Tibial nerve (tissue), 4 donors: ENCODE measurements at places on chromosomes 7 and 10. TPM values are rescaled to one million over a fixed set of nuclear protein-coding genes. Genes with fewer than 3 reads are reported as not detected.

DNA sequence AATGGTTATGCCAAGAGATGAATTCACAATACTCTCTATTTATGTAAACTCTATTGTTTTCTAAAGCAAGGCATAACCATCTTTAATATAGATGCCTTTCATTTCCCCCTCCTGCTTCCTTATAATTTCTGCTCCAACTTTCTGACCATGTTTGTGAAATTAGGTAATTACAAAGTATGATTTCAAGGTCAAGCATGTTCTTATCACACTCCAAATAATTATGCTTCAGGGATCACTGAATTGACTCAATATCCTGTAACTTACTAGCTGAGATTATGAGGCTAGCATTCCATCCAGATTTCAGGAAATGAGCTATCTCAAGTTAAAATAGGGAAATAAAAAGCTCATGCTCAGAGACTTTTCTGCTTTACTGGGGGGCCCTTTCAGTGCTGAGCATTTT lies 655.9 kb upstream of the IGFBP3 start:
- no peak for DNase-seq

- DNase-seq = no peak
These were observed 209.4 kb upstream of the FOXK1 start for GRCh38 chr7:4472728-4473127.

DNA sequence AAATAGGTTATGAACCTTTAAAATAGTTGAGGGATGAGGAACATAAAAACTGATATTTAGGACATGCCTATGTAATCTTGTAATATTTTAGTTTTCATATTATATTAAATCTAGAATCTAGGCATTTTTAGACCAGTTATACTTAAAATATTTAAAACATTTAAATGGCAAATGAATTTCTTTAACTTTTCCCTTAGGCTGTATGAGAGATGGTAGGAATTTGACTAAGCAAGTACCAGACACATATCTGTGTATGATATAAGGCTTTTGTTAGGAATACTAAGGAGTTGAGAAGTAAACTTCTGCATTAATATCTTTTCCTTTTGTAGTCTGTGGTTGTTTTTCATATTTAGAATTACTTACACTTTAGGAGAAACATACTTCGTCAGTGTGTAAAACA lies 25.1 kb downstream of the SEPTIN7 start:
- no peak for DNase-seq

DNA sequence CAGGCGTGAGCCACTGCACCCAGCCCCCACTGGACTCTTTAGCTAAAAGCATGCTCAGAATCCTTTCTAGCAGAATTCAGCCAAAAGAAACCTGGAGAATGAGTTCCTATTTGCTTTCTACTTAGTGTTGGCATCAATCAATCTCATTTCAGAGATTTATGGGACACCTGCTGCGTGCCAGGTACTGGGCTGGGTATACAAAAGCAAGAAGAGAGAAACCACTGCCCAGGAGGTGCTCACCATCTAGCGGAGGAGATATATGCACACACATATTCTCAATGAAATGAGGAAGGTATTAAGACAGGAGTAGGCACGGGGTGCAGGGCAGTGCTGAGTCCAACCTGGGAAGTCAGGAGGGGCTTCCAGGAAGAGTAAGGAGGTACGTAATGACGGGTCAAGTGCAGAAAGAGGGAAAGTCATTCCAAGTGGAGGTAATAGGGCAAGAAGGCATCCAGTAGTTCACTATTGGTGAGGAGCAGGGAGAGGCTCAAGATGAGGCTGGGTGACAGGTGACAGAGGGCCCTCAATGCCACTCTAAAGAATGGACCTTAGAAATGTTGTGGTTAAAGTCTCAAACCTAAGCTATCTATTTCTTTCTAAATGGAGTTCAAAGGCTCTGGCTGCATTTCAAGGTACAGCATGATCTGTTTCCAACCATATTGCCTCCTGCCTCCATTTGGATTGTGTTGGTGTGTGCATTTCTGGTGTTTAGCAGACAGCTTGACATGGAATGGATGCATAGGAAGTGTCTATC lies 22.1 kb downstream of the ABLIM1 start:
- DNase-seq = no peak

DNA sequence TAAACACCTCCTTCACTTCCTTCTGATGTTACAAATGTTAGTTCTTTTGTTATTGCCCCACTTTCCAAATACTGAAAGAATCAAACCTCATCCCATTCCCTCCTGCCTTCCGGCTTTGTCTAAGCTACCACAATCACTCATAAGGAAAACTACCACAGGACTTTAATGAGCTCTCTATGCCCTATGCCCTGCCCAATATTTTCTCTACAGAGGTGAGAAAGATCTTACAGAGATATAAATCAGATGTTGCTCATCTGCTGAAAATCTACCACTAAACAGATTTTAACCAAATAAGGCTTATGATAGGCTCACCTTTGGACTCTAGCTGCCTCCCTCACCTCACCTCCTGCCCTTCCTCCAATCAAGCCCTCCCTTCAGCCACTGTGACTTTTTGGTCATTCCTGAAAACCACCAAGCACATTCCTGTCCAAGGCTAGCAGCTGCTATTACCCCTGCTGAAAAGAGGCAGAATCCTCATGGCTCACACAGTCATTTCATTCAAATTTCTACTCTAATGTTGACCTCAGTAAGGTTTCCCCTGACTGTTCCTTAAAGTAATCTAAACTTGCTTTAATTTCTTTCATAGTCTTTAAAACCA lies 7.7 kb downstream of the ZNF33B start:
- DNase-seq = no peak

GRCh38 chr7:119472408-119473038 lies 800.5 kb upstream of the KCND2 start:
- DNase-seq = no peak

GRCh38 chr7:139340808-139341057 lies 404 bp upstream of the FMC1 start:
- DNase-seq = no peak

GRCh38 chr10:31939797-31940708 lies 11.4 kb upstream of the ARHGAP12 start:
- DNase-seq = no peak

DNA sequence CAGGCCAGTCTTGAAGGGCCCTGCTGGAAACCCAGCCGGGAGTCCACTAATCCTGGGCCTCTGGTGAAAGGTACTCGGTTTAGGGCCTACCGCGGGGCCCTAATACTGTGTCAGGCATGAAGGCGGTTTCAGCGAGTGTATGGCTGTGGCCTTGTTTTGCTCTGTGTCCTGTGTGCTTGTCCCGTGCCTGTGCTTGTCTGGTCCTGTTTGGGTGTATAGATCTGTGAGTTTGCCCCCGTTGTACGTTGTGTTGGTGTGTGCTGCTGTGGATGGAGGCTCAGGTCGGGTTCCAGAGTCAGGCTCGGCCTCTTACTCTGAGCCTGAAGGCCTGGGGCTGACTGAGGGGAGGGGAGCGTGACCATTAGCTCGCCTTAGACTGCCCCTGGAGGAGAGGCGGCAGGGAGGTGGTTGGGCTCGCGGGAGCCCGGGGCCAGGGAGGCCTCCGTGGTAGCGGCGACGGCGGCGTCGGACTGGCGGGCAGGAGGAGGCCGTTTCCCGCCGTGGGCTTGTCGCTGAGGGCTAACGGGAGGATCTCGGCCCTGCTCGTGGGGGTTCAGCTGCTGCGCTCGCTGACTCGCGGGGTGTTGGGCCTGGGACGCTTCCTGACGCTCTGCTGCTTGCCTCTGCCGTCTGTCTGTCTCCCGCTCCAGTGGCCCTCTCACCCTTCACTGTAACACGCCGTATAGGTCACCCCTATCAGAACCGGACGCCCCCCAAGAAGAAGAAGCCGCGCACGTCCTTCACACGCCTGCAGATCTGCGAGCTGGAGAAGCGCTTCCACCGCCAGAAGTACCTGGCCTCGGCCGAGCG lies 2.6 kb downstream of the TLX1 start:
- DNase-seq = no peak

GRCh38 chr10:2831509-2831908 lies 235.8 kb upstream of the PFKP start:
- DNase-seq = no peak

- DNase-seq = no peak
These were observed 357.1 kb downstream of the PCLO start for GRCh38 chr7:82805527-82805960.

GRCh38 chr10:126924915-126925300 lies 19.7 kb downstream of the DOCK1 start:
- no peak for DNase-seq

DNA sequence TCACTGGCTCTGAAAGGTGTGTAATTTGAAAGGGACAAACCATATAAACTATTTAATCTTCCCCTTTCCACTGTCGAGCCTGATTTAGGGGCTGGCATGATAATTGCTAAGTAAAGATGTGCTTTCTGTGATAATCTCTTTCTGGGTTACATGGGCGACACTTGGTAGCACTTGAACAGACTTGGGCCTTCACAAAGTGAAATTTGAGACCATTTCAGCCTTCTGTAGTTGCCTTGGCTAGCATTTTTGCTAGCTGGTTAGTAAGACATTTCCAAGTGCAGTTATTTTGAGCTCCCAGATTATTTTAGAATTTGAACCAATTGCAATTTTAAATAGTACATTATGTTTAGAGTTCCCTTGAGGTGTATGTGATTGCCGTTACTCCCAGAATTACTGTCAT lies 432.7 kb upstream of the GALNT17 start:
- no peak for DNase-seq

DNA sequence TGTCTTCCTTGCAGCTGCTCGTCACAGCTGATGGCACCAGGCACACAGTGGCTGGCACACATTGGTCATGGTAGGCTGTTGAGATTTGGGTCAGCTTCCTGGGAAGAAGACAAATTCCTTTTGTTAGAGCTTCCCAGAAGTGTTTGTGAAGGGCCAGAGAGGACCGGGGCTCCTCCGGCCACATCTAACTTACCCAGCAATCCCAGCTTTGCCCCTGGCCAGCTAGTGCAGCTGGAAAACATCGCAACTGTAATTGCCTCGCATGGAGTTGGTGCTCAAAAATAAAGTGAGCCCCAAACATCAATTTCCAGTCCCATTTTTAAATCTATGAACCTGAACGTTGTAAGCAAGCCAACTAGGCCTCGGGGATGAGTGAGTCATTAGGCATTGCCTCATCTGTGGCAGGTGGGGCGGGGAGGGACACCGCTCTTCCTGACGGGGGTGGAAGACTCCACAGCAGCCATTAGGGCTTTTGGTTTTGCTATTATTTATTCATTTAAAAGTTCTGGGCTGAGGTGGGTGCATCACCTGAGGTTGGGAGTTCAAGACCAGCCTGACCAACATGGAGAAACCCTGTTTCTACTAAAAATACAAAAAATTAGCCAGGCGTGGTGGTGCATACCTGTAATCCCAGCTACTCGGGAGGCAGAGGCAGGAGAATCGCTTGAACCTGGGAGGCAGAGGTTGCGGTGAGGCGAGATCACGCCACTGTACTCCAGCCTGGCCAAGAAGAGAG lies 12.4 kb downstream of the CPA5 start:
- peak; percentile 59 for DNase-seq

- no peak for DNase-seq
These were observed 58.1 kb downstream of the PARP12 start for GRCh38 chr7:140004672-140005071.

TRIM50 gene
- total RNA-seq = 0.20 TPM

PRKCQ gene
- total RNA-seq = 0.30 TPM

PRKAR2B gene
- total RNA-seq = 33.1 TPM

CNTNAP2 gene
- 0.42 TPM for total RNA-seq

GPR15LG gene
- not detected for total RNA-seq

LMOD2 gene
- not detected for total RNA-seq

TAC1 gene
- total RNA-seq = 62.8 TPM

TMEM184A gene
- total RNA-seq = 0.66 TPM

POLR2J2 gene
- total RNA-seq = 2.3 TPM

CCDC201 gene
- not detected for total RNA-seq

HOXA3 gene
- 9.6 TPM for total RNA-seq
